Cardiac septum (tissue), 1 donor: ENCODE measurements at places on chromosomes 2 and 18. TPM values are rescaled to one million over a fixed set of nuclear protein-coding genes. Genes with fewer than 3 reads are reported as not detected.
A peak's percentile ranks its signal among the peaks of the same experiment; 100 is the strongest.

DNA sequence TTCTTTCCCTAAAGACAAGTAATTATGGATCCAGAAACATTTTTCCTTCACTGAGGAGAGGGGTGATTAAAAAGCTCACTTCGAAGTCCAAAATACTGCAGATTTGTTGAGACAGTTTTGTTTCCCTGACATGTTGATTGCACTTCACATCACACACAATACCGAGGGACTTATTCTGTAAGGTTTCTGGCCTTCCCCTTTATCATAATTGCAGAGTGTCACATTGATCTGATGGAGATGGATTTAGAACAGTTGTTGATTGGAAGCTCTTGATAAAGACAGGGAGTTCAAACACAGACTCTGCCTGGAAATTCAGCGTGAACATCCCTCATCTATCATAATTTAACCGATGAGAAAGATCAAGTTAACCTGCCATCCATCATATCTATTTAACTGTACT lies 163.6 kb downstream of the PTPRM start:
- no peak for DNase-seq

- no peak for DNase-seq
Measured at GRCh38 chr2:170332676-170333402, 154.9 kb downstream of the MYO3B start.

- no peak for DNase-seq
Measured at GRCh38 chr2:111535404-111535803, 348.6 kb downstream of the ANAPC1 start.

- DNase-seq, result no peak
Measured at GRCh38 chr2:45169339-45170190, 160.3 kb upstream of the SIX2 start.

Gene ZAP70
- total RNA-seq, result 1.2 TPM

GRCh38 chr2:45000341-45000901 lies 8.8 kb downstream of the SIX2 start:
- peak; percentile 66 for DNase-seq

GRCh38 chr2:70226781-70227180 lies 21.6 kb downstream of the TIA1 start:
- DNase-seq, result no peak

DNA sequence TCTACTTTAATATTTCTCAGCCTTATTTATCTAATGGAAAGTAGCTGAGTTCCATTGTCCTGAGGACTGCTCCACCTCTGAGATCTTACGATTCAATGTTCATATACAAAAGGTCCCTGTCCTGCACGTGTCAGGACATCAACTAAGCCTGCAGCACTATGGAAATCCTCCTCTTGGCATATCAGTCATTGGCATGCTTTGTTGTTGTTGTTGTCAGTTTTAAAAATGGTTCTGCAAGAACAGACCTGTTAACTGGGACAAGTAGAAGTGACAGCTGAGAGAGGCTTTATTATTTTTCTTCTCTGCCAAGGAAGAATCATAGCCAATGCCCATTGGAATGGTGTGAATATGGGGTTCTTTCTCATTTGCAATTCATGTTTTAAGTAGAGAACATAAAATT lies 450.1 kb upstream of the PKDCC start:
- no peak for DNase-seq

Gene L3MBTL4
- total RNA-seq, result 0.70 TPM

Gene GNAL
- 1.1 TPM for total RNA-seq

DNA sequence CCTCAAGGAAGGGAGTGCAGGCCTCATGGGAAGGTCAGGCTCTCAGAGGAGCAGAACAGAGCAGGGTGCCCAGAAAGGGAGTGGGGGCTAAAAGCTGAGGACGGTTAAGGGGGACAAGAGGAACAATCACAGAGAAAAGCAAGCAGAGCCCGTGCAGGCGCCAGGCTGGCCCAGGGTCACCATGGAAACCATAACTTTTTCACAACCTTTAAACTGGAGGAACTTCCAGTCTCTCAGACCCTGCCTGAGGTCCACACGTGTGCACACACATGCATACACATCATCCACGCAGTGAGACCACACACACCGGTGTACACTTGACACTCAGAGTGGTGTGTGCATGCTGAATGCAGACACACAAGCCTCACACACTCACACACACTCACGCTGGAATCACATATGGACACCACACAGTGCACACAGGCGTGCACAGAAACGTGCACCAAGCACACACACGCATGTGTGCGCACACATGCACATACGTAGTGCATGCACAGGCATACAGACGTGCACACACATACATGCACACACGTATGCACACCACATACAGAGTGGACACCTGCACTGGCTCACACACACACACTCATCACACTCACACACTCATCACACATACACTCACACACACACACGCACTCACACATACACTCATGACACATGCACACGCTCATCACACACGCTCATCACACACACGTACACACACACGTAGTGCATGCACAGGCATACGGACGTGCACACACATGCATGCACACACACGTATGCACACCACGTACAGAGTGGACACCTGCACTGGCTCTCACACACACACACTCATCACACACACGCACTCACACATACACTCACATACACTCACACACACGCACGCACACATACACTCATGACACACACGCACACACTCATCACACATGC lies 37.2 kb upstream of the SNED1 start:
- DNase-seq, result peak; percentile 73

DNA sequence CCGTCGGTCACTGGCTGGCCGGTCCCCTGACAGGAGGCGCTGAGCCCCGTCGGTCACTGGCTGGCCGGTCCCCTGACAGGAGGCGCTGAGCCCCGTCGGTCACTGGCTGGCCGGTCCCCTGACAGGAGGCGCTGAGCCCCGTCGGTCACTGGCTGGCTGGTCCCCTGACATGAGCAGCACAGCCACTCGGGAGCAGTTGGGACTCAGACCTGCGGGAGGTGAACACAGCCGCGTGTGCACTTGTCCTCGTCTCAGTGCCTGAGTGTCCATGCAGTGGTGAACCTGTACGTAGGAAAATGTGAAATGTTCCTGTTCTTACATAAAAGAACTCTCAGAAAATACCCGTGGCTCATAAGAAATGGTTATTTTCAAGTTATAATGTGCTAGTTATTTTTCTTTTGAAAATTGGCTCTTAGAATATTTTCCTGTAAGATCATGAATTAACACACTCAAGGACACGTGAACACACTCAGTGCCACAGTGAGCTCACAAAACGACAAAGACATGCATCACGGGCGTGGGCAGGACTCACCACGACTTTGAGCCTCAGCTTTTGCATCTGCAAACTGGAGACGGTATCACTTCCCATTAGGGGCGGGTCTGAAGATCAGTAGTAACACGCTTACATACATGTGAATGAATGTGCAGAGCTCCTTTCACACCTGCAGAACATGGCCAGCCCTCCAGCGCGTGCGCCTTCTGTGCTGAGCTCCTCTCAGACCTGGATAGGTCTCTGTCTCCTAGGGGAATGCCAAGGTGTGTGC lies 21.1 kb upstream of the NFATC1 start:
- peak; percentile 63 for DNase-seq

DNA sequence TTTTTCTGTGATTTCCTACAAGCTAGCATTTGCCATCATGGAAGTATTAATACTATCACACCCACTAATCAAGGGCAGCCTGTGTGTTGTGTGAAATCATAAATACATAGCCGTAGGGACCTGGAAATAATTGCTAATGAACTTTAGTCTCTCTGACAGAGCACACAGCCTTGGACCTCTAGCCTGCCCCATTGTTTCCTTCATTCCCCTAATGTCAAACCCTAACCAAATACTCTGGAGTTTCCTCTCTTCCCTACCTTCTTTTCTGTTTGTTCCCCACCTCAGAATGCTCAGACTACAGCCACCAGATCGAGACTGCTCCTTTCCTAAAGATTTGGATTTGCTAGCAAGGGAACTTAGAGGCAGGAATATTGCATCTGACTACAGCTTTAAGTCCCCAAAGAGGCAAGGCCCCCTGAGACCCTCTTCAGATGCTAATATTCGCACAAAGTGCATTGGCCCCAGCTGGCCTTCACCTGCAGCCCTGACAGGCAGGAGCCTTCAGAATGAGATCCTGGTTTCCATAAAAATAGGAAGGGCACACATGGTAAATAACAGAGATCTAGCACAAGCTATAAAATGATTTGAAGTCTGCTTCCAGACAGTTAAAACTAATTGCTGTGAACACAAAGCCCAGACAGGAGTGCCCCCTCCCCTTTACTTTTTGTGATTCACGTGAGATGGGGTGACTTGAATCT lies 279.2 kb upstream of the DCC start:
- DNase-seq, result no peak

Gene CDK15
- 0.22 TPM for total RNA-seq

DNA sequence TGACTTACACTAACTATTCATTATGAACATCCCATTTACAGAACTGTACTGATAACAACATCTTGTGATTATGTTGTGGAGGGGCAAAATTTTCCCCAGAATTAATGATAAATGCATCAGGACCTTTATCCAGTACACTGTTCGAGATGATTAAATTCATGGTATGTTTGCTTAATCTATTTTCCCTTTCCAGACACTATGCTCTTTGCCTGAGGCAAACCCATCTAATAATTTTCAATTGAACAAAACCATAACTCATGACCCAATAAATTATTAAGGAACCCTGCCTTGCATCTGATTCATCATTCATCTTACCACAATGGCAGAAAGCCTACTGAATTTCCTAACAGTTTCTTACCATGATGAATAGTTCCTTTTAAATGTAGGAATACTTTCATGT lies 385.0 kb downstream of the DSEL start:
- DNase-seq, result no peak

GRCh38 chr2:209526561-209526960 lies 102.7 kb downstream of the MAP2 start:
- no peak for DNase-seq

- no peak for DNase-seq
Measured at GRCh38 chr2:207813221-207813916, 43.7 kb upstream of the FZD5 start.

Gene AFF3
- total RNA-seq, result 6.7 TPM

GRCh38 chr18:4510711-4511110 lies 55.6 kb upstream of the DLGAP1 start:
- DNase-seq, result no peak

Gene SCN2A
- total RNA-seq, result 0.13 TPM

- no peak for DNase-seq
Measured at GRCh38 chr2:10374362-10374943, 71.7 kb downstream of the HPCAL1 start.

- DNase-seq, result no peak
Measured at GRCh38 chr2:40271094-40271493, 180.8 kb downstream of the SLC8A1 start.

DNA sequence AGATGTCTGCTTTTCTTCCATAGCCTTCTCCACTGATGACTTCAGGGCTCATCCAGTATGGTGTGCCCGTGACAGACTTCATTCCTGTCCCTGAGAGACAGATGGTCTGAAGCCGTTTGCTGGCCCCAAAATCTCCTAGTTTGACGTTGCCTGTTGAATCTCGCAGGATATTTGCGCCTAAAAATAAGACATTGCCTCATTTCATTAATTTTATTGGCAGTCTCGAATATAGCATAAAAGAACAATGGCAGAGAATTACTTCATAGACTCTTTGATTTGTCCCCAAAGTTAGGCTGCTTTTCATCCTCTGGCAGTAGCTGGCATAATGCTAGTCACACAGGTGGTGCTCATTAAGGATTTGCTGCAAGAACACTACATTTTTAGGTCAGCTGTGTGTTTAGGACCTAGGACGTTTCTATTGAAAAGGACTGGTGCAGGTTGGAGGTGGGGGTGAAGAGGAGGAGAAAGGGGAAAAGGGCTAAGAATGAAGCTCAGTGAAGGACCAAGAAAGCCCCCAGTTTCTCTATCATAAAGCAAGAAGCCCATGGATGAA lies 14.7 kb upstream of the ERCC3 start:
- no peak for DNase-seq

- no peak for DNase-seq
Measured at GRCh38 chr2:64838817-64839216, 150.4 kb upstream of the SLC1A4 start.

Gene GLI2
- total RNA-seq, result 1.8 TPM

- no peak for DNase-seq
Measured at GRCh38 chr2:46656640-46657039, 177.3 kb downstream of the TMEM247 start.

DNA sequence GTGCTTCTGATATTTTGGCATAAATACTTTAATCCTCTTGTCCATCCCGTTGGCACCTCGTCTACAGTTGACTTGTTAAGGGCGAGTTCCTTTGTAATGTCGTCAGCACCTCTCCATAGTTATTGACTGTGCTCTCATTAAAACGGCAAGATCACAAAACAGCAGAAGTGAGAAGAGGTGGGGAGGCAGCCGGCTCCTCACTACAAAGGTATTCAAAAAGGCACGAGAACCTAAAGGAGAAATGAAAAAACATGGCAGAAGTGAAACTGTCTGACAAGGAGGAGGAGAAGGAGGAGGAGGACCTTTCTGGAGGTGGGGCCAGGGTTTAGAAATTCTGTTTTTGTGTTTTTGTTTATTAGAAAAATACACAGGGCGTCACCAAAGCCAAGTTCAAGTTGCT lies 235.6 kb downstream of the BCL11A start:
- no peak for DNase-seq

DNA sequence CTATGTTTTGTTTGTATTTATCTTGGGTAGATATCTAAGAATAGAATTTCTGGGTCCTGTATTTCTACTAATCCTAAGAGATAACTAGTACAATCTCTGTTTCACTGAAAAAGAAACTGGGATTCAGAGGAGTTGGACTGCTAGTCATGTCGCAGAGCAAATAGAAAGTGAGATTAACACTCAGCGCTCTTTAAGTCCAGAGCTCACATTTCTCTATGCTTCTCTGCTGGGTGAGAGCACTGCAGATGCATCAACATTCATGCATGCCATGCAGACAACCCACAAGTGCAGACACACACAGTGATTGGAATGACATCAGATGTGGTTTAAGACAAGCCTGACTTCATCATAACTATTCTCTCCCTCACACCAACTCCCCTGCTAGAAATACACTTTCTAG lies 563.8 kb downstream of the TDRD15 start:
- no peak for DNase-seq

DNA sequence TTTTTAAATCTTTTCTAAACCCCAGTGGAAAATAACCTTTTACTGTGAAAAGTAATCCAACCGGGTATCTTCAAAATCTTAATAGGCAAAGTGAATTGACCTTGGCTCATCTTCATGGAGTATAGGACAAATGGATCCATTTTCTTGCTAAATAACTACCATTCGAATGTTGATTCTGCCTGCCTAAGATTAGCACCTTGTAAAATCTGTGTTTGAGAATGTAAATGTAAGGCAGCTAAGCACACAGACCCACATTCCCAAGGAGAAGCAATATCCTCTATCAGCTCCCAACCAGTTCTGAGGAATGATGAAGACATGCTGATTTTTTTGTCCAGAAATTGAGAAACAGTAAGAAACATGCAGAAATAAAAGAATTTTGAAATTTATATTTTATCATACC lies 509.8 kb upstream of the SMIM21 start:
- no peak for DNase-seq

DNA sequence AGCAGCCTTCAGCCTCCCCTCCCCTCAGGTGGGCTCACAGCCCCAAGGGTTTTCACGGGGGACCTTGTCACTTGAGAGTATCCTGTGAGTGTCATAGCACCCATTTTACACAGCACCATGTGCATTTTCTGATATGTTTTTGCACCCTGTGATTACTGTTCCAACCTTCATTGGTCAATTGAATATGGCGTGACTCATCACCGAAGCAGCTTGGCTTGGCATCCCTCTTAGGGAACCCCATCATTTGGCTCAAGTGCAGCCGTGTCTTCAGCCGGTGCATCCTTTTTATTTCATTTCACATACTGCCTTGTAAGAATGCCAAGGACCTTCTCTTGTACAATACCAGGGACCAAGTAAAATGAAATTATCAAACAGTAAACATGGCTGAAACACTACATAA lies 57.6 kb downstream of the NPAS2 start:
- no peak for DNase-seq

- DNase-seq, result no peak
Measured at GRCh38 chr18:22703883-22704585, 229.1 kb upstream of the RBBP8 start.
